ENCODE measurements at places on chromosomes 3 and 15.

DNA sequence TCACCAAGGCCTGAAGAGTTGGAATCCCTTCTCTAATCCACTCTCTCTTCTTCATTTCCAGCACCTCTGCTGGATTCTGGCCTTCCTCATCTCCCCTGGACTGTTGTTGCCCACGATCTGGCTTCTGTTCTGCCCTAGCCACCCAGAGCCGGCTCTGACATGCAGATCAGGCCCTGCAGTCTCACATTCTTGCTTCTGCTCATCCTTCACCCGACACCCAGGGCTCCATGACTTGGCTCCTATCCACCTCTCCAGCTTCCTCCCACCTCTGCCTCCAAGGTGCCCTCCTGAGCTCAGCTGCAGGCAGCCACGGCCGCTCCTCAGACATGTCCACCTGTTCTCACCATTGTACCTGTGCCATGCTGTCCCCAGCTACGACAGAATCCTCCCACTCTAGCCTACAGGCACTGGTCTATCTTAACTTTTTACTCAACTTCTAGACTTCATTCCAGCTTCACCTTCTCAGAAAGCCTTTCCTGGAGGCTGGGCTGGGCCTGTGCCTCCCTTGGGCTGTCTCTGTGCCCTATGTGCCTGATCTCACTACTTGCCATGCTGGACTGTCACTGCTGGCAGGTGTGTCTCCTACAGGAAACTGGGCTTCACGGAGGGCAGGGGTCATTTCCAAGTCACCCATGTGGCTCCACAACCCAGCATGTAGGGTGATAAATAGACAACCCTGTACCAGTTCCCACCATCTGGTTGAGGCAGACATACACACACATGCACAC is 16.0 kb upstream of the TBC1D21 start:
- DNase-seq, result no peak

DNA sequence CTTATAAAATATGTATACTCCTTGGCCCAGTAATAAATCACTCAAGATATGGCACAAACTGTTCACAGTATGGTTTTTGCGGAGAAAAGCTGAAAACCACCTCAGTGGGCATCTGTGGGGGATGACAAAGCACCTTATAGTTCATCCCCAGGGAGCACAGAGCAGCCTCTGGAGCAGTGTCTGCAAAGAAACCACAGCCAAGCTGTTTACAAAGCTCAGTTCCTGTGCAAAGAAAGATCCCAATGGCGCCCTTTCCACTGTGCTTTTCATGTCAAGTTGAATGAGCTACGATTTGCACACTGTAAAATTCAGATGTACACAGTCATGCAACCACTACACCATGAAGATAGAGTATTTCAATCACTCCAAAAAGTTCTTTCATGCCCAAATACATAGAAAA is 2.5 kb upstream of the EFCC1 start:
- DNase-seq, result no peak

DNA sequence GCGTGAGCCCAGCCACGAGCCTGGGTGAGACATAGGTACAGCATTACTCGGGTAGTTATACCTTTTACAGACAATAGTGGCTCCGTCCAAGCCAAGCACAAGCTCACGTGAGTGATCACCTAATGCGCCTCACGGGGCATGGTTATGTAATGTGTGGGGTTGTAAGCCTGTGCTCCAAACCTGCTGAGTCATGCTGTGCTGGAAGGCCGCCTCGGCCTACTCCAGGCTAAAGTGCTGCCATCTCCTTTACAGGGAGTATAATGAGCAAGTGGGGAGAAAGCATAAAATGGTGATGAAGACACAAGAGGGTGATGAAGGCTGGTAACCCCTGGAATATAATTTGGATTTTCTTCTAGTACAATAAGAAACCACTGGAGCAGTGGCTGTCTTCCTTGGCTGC is 175.8 kb upstream of the STT3B start:
- DNase-seq, result no peak

- no peak for DNase-seq
These were observed 20.6 kb downstream of the RNF111 start for GRCh38 chr15:59008086-59008485.

GRCh38 chr3:33900809-33901505 is 102.5 kb downstream of the PDCD6IP start:
- DNase-seq, result no peak

- DNase-seq, result no peak
These were observed 62.0 kb upstream of the ACP3 start for GRCh38 chr3:132255041-132255745.

DNA sequence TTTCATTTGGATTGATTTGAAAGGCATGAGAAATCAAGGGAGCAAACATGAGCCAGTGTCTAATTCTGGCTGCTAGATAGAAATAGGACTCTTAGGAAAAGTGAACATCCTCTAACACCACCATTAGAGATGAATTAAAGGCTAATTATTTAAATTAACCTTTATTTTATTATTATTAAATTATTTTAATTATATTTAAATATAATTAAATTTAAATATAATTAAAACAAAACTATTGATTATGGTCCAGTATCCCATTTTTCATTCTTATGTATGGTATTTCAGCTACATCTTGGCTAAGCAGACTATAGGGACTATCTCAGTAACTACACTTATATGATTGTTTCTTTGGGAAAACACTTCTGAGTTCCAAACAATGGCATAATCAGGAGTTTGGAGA is 904.8 kb downstream of the NAALADL2 start:
- DNase-seq, result no peak

DNA sequence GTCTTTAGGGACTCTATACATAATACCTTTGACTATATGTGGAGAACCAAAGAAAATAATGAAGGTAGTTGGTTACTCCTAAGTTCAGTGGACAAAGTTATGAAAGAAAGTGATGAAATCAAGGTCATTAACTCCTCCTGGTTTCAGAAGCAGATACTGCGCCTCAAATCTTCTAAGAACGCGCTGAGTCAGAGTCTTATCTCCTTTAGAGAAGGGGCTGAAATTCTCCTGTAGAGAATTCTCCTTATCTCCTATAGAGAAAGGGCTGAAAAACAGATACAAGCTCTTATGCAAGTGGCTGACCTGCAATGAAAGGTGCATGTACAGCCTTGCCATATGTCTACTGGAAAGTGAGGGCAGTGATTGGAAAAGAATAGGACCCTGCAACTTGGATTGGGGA is 824.2 kb downstream of the NSUN3 start:
- no peak for DNase-seq

GRCh38 chr3:10956986-10957385 is 35.6 kb upstream of the SLC6A1 start:
- no peak for DNase-seq

- no peak for DNase-seq
These were observed 62.7 kb downstream of the GRIP2 start for GRCh38 chr3:14477311-14477935.

- DNase-seq, result no peak
These were observed 45.0 kb upstream of the SLC6A11 start for GRCh38 chr3:10770981-10771380.

DNA sequence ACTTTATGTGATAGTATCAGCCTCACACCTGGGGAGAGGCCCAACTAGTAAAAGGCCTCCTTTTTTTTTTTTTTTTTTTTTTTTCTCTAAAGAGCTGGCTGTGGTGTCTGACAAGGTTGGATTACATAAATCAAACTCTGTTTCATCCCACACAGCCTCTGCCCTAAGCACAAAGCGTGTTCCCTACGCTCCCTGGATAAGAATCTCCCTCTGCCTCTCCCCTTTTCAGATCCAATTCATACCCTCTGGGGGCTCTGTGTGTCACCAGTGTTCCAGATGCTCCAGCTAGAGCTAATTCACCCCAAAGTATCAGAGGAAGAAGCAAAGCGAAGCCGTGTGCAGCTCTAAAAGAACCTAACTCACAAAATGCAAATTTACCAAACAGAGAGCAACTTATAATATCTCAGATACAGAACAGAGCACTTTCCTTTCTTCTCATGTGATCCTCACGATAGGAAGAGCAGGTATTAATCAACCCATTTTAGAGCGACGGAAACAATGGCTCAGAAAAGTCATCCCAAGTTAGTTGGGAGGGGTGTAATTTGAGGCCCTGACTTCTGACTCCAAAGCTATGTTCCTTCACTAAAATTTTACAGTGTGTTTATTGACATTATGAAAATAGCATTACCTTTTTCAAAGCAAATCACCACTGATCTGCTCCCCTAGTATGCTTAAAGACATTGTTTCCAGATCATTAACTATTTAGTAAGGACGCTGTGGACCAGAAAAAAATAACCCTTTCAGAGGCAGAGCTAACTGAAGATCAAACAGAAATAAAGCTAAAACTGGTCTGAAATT is 12.4 kb downstream of the BMF start:
- no peak for DNase-seq

DNA sequence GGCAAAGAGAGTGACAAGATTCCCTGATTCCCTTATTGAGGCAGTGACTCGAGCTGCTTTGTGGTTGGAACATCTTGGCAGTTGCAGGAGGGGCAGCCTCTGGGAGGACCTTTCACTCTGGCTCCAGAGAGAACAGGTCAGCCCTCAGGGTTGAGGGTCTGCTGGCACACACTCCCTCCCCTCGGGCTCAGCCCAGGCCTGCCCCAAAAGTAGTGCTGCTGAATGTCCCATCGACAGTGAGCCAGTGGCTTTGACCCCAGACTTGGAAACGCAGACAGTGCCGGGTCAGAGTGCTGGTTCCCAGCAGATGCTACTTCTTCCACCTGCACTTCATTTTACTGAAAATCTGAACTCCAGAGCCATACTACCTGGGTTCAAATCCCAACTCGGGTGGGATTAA is 25.6 kb upstream of the ATP2B2 start:
- DNase-seq, result no peak

- no peak for DNase-seq
These were observed 274.5 kb upstream of the C2CD4B start for GRCh38 chr15:62439543-62440016.

DNA sequence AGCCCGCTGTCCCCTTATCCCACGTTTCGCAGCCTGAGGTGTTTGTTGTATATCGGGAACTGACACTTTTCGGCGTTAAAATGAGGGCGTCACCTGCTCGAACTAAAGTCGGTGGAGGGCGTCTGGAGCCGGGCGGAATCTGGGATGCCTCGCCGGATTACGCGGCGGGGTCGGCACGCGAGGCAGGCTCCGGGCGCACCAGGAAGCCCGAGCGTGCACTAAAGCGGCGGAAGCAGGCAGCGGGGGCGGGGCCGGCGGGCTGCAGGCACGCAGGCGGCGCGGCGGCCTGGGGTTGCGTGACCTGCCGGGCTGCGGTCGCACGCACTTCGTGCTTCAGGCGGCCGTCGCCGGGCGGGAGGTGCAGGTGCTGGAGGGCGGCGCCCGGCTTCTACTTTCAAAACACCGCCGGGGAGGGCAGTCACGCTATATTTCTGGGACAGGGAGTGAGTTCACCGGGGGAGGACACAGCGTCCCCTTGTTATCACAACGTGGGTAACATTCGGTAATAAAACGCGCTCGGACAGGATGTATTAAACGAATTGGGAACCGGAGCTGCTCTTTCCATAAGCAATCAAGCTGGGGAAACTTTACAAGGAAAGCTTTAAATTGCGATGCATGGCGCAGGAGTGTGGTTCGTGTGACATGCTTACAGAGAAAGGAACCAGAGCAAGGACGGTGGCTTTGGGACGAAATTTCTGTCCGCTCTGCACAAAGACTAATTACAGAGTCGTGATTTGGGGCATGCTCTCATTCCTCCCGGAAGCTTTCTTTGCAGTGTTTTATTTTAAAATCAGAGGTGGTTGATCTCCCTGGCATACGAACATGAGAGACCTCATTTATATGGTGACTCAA is 9.1 kb upstream of the LEKR1 start:
- peak; percentile 64 for DNase-seq

GRCh38 chr3:23198801-23199200 is 4.3 kb upstream of the UBE2E2 start:
- no peak for DNase-seq

- DNase-seq, result no peak
These were observed 32.7 kb downstream of the TNK2 start for GRCh38 chr3:195875482-195876236.

GRCh38 chr3:177051411-177051810 is 145.9 kb downstream of the TBL1XR1 start:
- DNase-seq, result no peak

- DNase-seq, result no peak
These were observed 197.6 kb upstream of the CFAP20DC start for GRCh38 chr3:59247402-59247841.

GRCh38 chr3:45054196-45054857 is 28.2 kb downstream of the CLEC3B start:
- no peak for DNase-seq

GRCh38 chr15:27951191-27951890 is 147.8 kb downstream of the OCA2 start:
- DNase-seq, result no peak

- DNase-seq, result no peak
These were observed 137.8 kb downstream of the DMXL2 start for GRCh38 chr15:51484781-51485180.

- no peak for DNase-seq
These were observed 18.1 kb upstream of the TRAT1 start for GRCh38 chr3:108804437-108804836.

GRCh38 chr3:20380295-20380694 is 194.3 kb upstream of the SGO1 start:
- no peak for DNase-seq

GRCh38 chr3:130543322-130543721 is 26.3 kb downstream of the COL6A6 start:
- DNase-seq, result no peak

- DNase-seq, result no peak
These were observed 83.9 kb upstream of the PROK2 start for GRCh38 chr3:71868876-71869275.

- no peak for DNase-seq
These were observed 6.6 kb downstream of the ISLR2 start for GRCh38 chr15:74136814-74137536.

- no peak for DNase-seq
These were observed 32.3 kb downstream of the CACNA1D start for GRCh38 chr3:53526704-53527055.

DNA sequence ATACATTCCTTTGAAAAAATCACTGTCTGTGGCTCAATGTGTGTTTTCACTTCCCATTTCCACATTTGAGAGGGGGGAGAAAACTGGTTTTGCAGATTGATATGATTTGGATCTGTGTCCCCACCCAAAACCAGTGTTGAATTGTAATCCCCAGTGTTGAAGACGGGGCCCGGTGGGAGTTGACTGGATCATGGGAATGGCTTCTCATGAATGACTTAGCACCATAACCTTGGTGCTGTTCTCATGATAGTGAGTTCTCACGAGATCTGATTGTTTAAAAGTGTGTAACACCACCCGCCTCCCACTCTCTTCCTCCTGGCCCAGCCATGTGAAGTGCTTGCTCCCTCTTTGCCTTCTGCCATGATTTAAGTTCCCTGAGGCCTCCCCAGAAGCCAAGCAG is 16.1 kb downstream of the TMEM207 start:
- no peak for DNase-seq

- DNase-seq, result no peak
These were observed 13.7 kb downstream of the NRROS start for GRCh38 chr3:196652961-196653795.

- DNase-seq, result peak; percentile 45
These were observed 25.3 kb downstream of the ANP32A start for GRCh38 chr15:68795298-68795848.

- no peak for DNase-seq
These were observed 5.4 kb upstream of the ABHD17C start for GRCh38 chr15:80689716-80690115.

GRCh38 chr15:65740148-65740547 is 51.9 kb downstream of the DENND4A start:
- DNase-seq, result no peak
